ENCODE measurements at places on chromosomes 7 and 10. TPM values are rescaled to one million over a fixed set of nuclear protein-coding genes. Genes with fewer than 3 reads are reported as not detected.

GBF1 gene
- 24.1 TPM for total RNA-seq

PLEKHS1 gene
- not detected for total RNA-seq

DNA sequence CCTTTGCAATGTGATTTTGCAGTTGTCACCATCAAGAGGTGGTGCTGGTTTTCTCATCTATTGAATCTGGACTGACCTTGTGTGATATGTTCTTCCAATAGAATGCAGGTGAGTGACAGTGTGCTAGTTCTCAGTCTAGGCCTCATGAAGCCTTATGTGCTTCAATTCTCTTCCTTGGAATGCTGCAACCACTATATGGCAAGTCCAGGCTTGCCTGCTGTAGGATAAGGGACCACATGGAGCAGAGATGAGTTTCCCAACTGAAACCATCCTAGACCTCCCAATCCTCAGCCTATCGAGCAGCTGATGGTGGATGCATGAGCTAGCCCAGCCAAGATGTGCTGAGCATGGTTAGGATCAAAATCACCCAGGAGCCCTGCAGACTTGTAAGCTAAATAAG lies 32.6 kb upstream of the ARHGAP21 start:
- H3K4me3 ChIP-seq, result no peak overlapping the region
- H3K36me3 ChIP-seq, result no peaks in the 10 kb centered on the region
- no peaks in the 10 kb centered on the region for H3K4me1 ChIP-seq
- H3K27ac ChIP-seq, result no peak overlapping the region

- DNase-seq, result no peak
- no peaks in the 10 kb centered on the region for H3K27me3 ChIP-seq
- no peaks in the 10 kb centered on the region for H3K4me1 ChIP-seq
- no peak overlapping the region for H3K27ac ChIP-seq
- no peaks in the 10 kb centered on the region for H3K36me3 ChIP-seq
- no peak overlapping the region for H3K4me3 ChIP-seq
Measured at GRCh38 chr7:57308631-57309408, 141.2 kb upstream of the ZNF716 start.

ZNF32 gene
- 23.9 TPM for total RNA-seq

ANTXRL gene
- not detected for total RNA-seq

GRCh38 chr10:44963772-44964633 lies 4.4 kb downstream of the RASSF4 start:
- no peaks in the 10 kb centered on the region for H3K27me3 ChIP-seq
- peaks cover 52% of the 10 kb centered on the region for H3K4me1 ChIP-seq
- peak overlapping the region; percentile 27 for H3K27ac ChIP-seq
- H3K36me3 ChIP-seq, result no peaks in the 10 kb centered on the region

DNA sequence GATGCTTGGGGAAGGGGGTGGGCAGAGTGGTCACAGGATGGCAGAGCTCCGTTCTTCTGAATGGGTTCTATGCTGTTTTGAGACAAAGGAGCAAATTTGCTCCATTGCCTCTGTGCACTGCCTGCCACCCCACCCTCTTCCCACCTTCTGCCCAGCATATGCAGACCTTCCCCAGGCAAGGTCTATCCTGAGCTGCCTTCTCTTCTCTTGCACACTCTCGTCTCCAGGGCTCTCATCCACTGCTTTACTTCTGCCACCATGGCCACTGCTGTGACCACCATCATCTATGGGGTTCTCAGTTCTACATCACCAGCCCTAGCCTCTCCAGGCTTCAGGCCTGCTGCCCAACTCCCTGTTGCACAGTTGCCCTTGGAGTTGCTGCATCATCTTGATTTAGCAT lies 230.4 kb downstream of the TMEM178B start:
- H3K4me1 ChIP-seq, result no peaks in the 10 kb centered on the region
- no peak overlapping the region for H3K27ac ChIP-seq
- H3K4me3 ChIP-seq, result no peak overlapping the region

ORAI2 gene
- 9.1 TPM for total RNA-seq

- H3K4me1 ChIP-seq, result peaks cover 15% of the 10 kb centered on the region
- peaks cover 20% of the 10 kb centered on the region for H3K36me3 ChIP-seq
- peak overlapping the region; percentile 90 for H3K4me3 ChIP-seq
- no peaks in the 10 kb centered on the region for H3K27me3 ChIP-seq
- peak overlapping the region; percentile 99 for H3K27ac ChIP-seq
Measured at GRCh38 chr10:72274730-72275350, 1.1 kb downstream of the DDIT4 start.

HTR5A gene
- not detected for total RNA-seq

DNA sequence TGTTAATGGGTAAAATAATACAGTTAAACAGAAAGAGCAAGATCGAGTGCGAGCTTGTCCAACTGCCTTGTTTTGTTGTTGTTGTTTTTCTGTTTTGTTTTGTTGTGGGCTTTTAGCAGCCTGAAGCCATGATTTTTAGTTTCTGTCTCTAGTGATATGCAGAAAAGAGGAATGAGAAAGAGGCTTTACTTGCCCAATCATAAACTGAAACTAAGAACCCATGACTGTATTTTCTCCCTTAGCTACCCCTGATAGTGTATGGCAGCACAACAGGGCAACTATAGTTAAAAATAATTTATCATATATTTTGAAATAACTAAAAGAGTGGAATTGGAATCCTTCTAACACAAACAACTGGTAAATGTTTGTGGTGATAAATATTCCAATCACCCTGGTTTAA lies 493.9 kb downstream of the GLRX3 start:
- H3K4me3 ChIP-seq, result no peak overlapping the region
- no peak overlapping the region for H3K27ac ChIP-seq
- no peaks in the 10 kb centered on the region for H3K27me3 ChIP-seq
- no peaks in the 10 kb centered on the region for H3K36me3 ChIP-seq
- DNase-seq, result no peak

DNA sequence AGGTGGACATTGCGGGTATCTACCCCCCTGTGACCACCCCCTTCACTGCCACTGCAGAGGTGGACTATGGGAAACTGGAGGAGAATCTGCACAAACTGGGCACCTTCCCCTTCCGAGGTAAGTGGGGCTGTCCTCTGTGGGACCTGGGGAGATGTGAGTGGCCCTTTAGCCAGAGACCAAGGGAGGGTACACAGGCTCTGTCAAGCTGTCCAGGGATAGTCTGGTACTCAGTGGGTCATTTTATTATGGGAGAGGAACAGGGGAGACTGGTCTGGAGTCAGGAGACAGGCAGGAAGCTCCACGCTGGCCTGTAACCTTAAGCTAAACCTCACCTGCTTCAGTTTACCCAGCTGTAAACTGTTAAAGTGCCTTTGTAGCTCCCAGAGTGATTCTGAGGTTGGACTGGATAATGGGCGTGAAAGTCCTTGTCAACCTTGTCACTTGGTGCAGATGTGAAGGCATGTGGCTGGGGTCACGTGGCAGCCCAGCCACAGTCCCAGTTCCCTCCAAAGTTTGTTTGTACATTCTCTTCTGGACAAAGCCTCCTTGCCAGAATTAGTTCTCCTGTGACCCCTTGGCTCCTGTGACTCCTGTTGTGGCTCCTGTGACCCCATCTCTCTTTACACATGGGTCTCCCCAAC lies 729 bp downstream of the HOGA1 start:
- H3K4me1 ChIP-seq, result peaks cover 9% of the 10 kb centered on the region
- no peak overlapping the region for H3K4me3 ChIP-seq
- DNase-seq, result no peak
- H3K27ac ChIP-seq, result no peak overlapping the region

GRCh38 chr7:94997547-94997946 lies 90.2 kb downstream of the PPP1R9A start:
- no peaks in the 10 kb centered on the region for H3K36me3 ChIP-seq
- H3K4me1 ChIP-seq, result no peaks in the 10 kb centered on the region
- no peak for DNase-seq
- no peak overlapping the region for H3K27ac ChIP-seq

DNA sequence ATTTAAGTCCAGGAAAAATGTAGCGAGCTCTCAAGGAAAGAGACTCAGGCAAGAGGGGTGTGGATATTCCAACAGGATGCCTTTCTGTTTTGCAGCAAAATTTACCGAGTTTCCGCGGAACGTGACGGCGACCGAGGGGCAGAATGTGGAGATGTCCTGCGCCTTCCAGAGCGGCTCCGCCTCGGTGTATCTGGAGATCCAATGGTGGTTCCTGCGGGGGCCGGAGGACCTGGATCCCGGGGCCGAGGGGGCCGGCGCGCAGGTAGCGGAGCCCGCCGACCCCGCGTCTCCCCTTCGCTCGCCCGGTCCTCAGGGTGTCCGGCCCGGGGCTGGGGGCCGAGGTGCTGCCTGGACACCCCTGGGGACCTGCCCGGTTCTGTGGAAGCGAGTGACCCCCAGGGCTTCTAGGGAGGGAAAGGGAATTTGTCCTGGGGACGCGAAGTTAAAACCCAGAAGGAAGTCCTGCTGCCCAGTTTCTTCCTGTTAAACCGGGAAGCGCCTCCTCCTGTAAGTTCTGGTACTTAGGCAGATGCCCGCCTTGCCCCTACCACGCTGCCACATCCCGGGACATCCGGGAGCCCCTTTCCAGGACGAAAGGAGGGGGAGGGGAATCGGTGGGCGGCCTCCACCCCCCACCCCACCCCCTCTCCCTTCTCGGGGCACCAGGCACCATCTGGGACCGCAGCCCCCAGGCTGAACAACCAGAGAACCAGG lies 2.5 kb downstream of the VSTM2A start:
- H3K36me3 ChIP-seq, result no peaks in the 10 kb centered on the region
- H3K27ac ChIP-seq, result no peak overlapping the region
- DNase-seq, result no peak
- H3K27me3 ChIP-seq, result peaks cover 5% of the 10 kb centered on the region
- H3K4me3 ChIP-seq, result no peak overlapping the region

DNA sequence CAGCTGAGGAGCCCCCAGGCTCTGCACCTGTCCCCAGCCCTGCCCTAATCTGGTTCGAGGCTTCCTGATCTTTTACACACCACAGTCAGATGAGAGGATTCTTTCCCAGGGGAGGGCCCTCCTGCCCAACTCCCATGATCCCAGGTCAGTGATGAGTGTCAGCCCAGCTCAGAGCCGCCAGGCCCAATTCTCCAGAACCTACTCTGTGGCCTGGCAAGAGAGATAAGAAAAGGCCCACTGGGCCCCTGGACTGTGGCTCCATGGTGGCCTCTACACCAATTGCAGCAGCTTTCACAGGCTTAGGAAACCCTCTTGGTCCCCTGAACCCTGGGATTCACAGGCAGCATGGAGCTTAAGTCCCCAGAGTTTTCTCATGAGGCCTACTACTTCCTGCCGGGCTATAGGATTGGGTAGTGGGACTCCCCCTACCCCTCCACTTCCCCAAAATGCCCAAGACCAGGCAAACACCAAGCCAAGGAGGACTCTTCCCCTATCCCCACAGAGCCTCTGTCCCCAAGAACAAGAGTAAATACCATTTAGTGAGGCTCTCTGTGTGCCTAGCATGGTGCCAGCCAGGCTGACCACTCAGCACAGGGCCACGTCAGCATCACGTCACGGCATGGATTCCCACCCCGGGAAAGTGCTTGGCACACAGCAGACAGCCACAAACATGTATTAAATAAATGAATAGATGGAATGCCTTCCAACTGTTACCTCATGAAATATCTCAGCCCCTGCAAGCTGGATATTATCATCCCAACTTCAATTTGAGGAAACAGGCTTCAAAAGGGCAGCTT lies 100.0 kb downstream of the GRID1 start:
- H3K27me3 ChIP-seq, result no peaks in the 10 kb centered on the region
- no peaks in the 10 kb centered on the region for H3K36me3 ChIP-seq
- no peak overlapping the region for H3K4me3 ChIP-seq
- H3K4me1 ChIP-seq, result no peaks in the 10 kb centered on the region
- DNase-seq, result no peak

- no peak for DNase-seq
- H3K27me3 ChIP-seq, result no peaks in the 10 kb centered on the region
- no peak overlapping the region for H3K4me3 ChIP-seq
- no peaks in the 10 kb centered on the region for H3K36me3 ChIP-seq
- H3K27ac ChIP-seq, result no peak overlapping the region
Measured at GRCh38 chr7:24706211-24707170, 50.8 kb downstream of the GSDME start.

GRCh38 chr7:28808796-28809533 lies 149.2 kb downstream of the TRIL start:
- no peaks in the 10 kb centered on the region for H3K27me3 ChIP-seq
- H3K27ac ChIP-seq, result no peak overlapping the region
- no peak overlapping the region for H3K4me3 ChIP-seq
- H3K36me3 ChIP-seq, result no peaks in the 10 kb centered on the region
- peak; percentile 2 for DNase-seq

- H3K4me1 ChIP-seq, result no peaks in the 10 kb centered on the region
- DNase-seq, result no peak
- H3K36me3 ChIP-seq, result no peaks in the 10 kb centered on the region
- H3K4me3 ChIP-seq, result no peak overlapping the region
- no peak overlapping the region for H3K27ac ChIP-seq
Measured at GRCh38 chr7:19900118-19900517, 126.7 kb upstream of the TMEM196 start.

DNA sequence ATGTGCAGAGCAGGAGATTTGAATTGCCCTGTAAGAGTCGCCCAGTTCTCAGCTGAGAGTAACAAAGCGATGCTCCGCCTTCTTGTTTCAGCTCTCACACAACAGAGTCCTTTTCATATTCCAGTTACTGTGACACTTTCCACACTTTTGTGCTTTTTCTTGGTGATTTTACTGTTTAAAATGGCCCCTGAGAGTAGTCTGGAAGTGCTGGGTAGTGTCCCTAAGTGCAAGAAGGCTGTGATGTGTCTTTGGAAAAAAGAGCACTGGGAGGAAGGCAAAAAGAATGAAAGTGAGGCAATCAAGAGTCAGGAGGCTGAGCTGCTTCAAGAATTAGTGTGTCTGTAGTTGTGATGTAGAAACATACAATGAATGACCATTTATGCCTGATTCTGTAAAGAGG lies 201.2 kb upstream of the SEMA3E start:
- H3K4me3 ChIP-seq, result no peak overlapping the region
- H3K27me3 ChIP-seq, result no peaks in the 10 kb centered on the region
- H3K27ac ChIP-seq, result no peak overlapping the region
- no peaks in the 10 kb centered on the region for H3K4me1 ChIP-seq

- no peak overlapping the region for H3K4me3 ChIP-seq
- no peak for DNase-seq
- H3K27me3 ChIP-seq, result no peaks in the 10 kb centered on the region
- H3K27ac ChIP-seq, result no peak overlapping the region
- no peaks in the 10 kb centered on the region for H3K4me1 ChIP-seq
- no peaks in the 10 kb centered on the region for H3K36me3 ChIP-seq
Measured at GRCh38 chr10:7998831-7999230, 55.7 kb upstream of the GATA3 start.

HOXA4 gene
- total RNA-seq, result 4.7 TPM

DNA sequence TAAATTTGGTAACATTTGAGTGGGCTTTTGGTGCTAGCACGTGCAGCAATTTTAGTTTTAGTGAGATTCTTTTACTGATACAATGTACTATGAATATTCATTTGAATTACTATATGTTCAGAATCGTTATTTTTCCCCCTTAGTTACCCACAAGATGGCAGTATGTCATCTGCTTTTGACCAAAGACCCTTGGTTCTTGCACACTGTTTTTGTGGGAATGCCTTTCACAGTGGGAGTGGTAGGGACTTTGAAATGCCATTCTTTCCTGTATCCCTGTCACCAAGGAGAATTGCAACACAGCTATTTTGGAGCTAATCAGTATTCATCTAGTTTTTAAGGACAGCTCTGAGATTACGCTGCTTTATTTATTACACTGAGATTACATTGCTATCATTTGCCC lies 40.6 kb downstream of the SEC23IP start:
- H3K4me1 ChIP-seq, result no peaks in the 10 kb centered on the region
- no peak overlapping the region for H3K27ac ChIP-seq
- no peaks in the 10 kb centered on the region for H3K36me3 ChIP-seq
- no peak overlapping the region for H3K4me3 ChIP-seq

Data from esophagus squamous epithelium (tissue), 5 donors.